Activated CD4-positive, alpha-beta T cell treated with anti-CD3 and anti-CD28 coated beads, Interleukin-2, Interleukin-6, amounts not matched to agents 100 ng/mL and 50 ng/mL, durations not matched to agents 16 hours and 8 hours (primary cell): ENCODE measurements at places on chromosomes 12 and 14.

GRCh38 chr12:70365398-70365647 lies 767 bp upstream of the KCNMB4 start:
- no peak for DNase-seq

GRCh38 chr14:28461389-28461788 lies 305.2 kb upstream of the FOXG1 start:
- DNase-seq = no peak

- no peak for DNase-seq
These were observed 112.3 kb upstream of the KRR1 start for GRCh38 chr12:75623631-75624154.

- no peak for DNase-seq
These were observed 3.6 kb upstream of the ARPC3 start for GRCh38 chr12:110453569-110454296.

GRCh38 chr14:29016050-29016900 lies 249.7 kb downstream of the FOXG1 start:
- DNase-seq = peak; percentile 25

DNA sequence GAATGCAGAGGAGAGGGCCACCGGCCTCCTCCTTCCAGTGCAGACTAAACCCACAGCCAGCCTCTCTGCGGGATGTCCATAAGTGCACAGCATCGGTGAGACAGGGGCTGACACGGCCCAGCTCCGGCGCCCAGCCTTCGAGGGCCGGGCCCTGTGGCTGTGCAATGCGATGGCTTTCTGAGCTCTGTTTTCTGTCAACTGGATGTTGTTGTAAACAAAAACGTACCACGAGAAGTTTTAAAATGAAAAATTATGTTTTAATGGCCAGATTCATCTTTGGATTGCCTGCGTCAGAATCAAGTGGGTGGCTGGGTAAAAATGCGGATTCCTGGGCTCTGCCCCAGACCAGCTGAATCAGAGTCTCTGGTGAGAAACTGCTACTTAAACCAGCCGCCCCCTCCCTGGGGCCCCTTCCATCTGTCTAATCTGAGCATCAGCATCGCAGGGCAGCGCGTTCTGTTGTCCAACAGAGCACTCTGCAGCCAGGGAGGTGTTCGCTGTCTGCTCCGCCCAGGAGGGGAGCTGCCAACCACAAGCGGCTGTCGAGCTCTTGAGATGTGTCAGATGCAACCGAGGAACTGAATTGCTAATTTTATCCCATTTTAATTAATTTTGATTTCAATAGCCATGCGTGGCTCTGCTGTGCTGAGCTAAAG lies 133.4 kb downstream of the RFLNA start:
- DNase-seq = no peak

DNA sequence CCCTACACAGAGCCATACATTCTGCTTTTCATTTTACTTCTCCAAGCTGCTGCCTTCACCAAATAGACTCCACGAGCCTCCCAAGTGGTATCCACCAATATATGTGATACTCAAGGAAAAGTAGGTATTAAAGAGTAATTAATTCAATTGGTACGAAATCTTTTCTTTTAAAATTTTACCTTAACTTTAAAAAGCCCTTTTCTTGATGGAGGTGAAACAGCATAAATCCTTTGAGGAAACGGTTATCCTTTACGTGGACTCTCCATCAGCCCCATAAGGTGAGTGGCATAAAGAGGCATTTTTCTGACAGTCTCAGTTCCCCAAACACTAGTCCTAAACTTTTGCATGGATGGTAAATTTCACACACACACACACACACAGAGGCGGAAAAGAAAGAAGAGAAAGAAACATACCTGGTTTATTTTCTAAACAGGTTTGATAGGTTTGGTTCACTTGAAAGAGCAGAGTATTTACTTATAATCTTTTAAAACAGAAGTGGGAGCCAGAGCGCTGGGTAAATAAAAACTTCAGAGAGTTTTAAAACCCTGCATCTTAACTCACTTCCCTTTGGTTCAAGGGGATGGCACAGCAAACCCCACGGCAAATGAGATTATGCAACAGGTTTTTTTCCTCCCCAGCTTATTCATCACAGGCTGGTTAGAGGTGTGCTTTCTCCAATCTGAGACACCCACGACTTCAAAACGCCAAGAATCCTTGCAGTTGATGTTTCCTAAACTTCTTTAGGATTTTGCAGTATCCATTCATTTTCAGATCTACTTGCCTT lies 1.9 kb downstream of the DUSP16 start:
- DNase-seq = peak; percentile 85

DNA sequence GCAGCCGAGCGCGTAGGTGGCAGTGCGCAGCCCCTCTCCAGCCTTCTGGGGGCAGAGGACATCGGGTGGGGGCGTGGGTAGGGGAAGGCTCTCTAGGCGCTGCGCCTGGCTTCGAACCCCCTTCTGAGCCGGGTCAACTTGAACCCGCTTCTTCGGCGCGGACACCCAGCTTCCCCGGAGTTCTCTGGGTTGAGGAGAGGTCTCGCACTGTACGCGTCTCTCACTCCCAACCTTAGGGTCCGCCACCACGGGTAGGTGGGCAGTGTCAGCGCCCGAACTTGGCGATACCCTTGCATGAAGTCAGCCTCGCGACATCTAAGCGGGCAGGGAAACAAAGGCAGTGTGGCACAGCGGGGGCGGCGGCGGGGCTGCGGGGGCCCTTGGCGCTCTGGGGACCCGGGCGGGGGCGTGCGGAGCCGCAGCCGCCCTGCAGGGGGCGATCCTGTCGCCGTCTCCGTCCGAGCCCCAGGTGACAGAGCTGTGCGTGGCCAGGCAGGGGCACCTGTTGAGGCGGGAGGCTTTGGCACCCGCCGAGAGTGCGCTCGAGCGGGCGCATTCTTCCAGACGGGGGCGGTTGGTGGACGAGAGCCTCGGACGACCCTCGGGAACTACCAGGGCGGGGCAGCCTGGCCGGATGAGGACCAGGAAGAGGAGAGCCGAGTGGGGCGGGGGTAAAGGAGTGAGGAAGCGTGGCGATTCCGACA lies 1.1 kb downstream of the GALNT16 start:
- DNase-seq = peak; percentile 52

DNA sequence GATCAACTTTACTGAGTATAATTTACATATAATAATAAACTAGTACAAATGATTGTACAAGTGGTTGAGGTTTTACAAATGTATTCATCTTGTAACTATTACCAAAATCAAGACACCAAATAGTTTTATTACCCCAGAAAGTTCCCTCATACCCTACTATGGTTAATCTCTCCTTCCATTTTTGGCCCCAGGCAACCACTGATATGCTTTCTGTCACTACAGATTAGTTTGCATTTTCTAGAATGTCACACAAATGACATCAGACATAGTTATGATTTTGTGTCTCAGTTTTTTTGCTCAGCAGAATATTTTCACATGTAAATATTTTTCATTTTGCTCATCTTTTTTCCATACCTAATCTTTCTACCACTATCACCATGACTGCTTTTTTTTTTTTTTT lies 49.1 kb downstream of the TMX1 start:
- DNase-seq = no peak

DNA sequence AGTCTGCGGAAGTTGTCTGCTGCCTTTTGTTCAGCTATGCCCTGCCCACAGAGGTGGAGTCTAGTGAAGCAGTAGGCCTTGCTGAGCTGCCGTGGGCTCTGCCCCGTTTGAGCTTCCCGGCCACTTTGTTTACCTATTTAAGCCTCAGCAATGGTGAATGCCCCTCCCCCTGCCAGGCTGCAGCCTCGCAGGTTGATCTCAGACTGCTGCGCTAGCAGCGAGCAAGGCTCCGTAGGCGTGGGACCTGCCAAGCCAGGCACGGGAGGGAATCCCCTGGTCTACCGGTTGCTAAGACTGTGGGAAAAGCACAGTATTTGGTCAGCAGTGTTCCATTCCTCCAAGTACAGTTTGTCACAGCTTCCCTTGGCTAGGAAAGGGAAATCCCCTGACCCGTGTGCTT lies 143.6 kb downstream of the DYRK2 start:
- no peak for DNase-seq

- no peak for DNase-seq
These were observed 12.2 kb downstream of the CLMN start for GRCh38 chr14:95307402-95308041.

- DNase-seq = no peak
These were observed 11.3 kb downstream of the MEG3 start for GRCh38 chr14:100836941-100837804.

GRCh38 chr14:75752086-75752485 lies 91.0 kb downstream of the TTLL5 start:
- no peak for DNase-seq

DNA sequence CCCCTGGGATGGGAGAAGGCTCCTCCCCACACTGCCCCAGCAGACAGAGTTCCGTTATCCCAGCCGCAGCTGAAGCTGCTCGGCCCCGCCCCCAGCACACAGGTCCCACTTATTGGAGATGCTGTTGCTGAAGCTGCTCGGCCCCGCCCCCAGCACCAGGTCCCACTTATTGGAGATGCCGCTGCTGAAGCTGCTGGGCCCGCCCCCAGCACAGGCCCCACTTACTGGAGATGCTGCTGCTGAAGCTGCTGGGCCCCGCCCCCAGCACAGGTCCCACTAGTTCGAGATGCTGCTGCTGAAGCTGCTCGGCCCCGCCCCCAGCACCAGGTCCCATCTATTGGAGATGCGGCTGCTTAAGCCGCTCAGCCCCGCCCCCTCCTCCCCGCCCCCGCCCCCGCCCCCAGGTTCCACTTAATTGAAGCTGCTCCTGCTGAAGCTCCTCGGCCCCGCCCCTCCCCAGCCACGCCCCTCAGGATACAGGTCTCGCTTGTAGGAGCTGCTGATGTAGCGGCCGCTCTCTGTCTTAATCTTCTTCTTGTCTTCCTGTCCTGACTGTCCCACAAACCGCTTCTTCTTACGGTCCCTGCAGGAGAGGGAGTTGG lies 12.0 kb downstream of the CFAP73 start:
- DNase-seq = peak; percentile 43

DNA sequence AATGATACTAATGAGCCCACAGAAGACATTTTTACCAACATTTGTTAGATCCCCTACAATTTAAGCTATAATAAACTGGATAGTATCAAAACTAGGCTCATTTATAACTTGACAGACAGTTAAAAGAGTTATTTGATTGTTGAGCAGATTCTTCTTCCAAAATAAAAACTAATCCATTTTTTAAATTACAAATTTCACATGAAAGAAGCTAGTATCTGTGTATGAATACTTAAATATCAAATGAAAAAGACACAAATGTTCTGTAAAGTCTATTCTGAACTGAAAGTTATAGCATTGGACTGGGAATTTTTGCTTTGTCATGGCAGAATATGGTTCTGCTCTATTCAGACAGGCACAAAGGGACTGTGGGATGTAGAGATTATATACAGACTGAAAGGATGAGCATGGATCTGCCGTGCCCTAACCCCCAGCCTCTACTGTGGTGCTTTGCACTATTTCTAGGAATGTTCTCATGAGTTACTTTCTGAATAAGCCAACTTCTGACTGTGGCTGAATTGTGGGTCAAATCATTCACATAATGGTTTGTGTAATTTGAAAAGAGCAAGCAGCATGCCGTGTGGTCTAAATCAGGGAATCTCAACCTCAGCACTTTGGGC lies 352.7 kb downstream of the KCNH5 start:
- DNase-seq = no peak

DNA sequence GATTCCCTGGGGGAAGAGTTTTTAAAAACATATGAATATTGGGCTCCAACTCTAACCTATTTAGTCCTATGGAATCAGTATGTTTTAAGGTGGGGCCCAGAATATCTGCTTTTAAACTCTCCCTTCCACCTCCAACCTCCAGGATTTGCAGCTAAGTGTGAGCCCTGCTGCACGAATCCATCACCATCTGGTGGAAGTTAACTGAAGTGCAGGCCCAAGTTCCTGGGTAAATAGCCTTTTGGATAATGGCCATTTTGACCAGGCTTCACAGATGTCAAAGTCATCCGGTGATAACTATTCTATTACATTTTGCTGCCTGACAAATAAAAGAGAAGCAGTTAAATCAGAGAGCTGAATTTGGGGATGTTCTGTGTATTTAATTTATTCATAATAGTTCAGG lies 58.1 kb upstream of the RMST start:
- DNase-seq = peak; percentile 23

GRCh38 chr12:109418848-109419480 lies 58.1 kb downstream of the KCTD10 start:
- DNase-seq = no peak

- no peak for DNase-seq
These were observed 48.2 kb upstream of the DYNC1H1 start for GRCh38 chr14:101915871-101916815.

GRCh38 chr14:64726585-64726890 lies 22.3 kb downstream of the PLEKHG3 start:
- peak; percentile 49 for DNase-seq

- DNase-seq = no peak
These were observed 49.3 kb downstream of the TRPV4 start for GRCh38 chr12:109783965-109784244.

DNA sequence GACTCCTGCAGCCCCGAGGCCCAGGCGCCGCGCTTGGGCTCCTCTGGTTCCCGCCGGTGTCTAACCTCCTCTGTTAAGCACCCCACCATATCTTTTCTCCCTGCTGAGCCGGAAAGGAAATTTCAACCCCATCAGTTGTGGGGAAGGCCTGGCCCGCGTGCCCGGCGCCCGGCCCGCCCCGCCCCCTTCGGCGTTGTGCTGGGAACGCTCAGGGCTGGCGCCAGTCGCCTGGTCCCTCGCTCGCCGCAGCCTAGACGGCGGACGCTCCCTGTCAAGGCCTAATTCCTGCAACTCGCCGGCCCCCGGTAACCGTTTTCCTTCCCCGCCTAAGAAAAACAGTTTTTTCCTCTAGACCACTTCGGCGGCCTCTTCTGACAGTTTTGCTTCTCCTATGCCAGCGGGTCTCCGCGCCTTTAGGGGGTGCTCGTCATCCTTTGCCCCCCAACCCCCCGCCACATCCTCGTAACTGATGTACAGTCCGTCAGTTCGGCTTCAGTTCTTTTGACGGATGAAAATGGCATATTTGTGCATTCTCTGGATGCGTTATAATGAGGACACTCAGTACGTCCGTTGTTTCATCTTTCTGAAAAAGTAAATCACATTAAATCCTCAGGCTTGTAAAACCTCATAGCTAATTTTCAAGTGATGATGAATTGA lies 506 bp upstream of the NAP1L1 start:
- DNase-seq = no peak

- DNase-seq = no peak
These were observed 86.7 kb downstream of the CHGA start for GRCh38 chr14:93009471-93010129.

- DNase-seq = no peak
These were observed 111.1 kb downstream of the KITLG start for GRCh38 chr12:88469154-88469553.

DNA sequence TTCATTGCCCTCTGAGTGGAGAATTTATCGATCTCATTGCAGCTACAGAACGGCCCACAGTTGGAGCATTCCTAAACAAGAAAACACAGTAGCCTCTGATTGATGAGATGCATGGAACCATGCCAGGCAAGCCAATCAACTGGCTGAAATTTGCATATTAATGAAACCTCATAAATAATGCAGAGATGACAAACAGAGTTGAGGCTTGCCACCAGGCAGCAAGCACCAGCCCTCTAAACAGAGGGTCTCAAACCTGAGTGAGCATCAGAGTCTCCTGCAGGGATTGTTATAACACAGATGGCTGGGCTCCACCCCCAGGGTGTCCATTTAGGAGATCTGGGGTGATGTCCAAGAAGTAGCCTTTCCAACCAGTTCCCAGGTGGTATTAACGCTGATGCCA lies 60.9 kb upstream of the CMKLR1 start:
- no peak for DNase-seq
